Trophoblast cell (in vitro differentiated cells and primary cell): ENCODE measurements at places on chromosomes 1 and 21.
A peak's percentile ranks its signal among the peaks of the same experiment; 100 is the strongest.

GRCh38 chr1:33727310-33727709, 136.6 kb upstream of the HMGB4 start:
- no peak for DNase-seq

DNA sequence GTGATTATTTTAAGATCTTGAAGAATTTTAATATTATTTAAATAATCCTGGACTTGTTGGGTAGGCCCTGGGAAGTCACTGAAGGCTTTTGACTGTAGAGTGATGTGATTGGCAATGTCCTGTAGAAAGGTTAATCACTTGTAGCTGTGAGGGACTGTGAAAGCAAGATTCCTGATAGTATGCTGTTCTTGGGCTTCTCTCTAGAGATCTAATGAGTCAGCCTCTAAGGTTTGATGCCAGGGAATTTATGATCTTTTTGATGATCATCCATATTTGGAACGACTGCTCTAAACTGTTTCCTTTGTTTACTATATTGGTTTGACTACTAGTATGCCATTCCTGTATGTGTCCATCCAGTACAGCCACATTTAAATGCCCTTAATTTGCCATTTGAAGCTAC, 56.5 kb downstream of the CAMSAP2 start:
- DNase-seq = no peak

GRCh38 chr21:31872452-31873274, at the start of gene HUNK:
TSS of gene HUNK (plus strand) at chr21:31873020. CDS start at chr21:31873675, 655 bp downstream.
- peak; percentile 75 for DNase-seq

DNA sequence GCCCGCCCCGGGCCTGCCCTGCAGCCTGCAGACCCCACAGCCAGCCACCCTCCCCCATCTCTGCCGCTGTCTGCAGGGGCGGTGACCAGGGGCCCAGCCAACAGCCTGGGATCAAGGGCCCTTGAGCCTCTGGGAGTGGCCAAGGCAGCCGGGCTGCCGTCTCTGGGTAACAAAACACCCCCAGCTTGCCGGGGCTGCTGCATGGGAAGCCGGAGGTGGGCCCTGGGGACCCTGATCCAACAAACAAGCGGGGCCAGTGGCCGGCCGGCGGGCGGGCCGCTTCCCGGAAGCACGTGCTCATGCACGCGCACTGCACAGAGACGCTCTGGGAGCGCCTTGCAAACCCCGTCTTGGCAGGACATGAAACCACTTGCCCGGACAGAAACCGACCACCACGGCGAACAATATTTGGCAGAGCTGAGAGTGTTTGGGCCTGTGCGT, 13.2 kb downstream of the MEGF6 start:
- DNase-seq = no peak

DNA sequence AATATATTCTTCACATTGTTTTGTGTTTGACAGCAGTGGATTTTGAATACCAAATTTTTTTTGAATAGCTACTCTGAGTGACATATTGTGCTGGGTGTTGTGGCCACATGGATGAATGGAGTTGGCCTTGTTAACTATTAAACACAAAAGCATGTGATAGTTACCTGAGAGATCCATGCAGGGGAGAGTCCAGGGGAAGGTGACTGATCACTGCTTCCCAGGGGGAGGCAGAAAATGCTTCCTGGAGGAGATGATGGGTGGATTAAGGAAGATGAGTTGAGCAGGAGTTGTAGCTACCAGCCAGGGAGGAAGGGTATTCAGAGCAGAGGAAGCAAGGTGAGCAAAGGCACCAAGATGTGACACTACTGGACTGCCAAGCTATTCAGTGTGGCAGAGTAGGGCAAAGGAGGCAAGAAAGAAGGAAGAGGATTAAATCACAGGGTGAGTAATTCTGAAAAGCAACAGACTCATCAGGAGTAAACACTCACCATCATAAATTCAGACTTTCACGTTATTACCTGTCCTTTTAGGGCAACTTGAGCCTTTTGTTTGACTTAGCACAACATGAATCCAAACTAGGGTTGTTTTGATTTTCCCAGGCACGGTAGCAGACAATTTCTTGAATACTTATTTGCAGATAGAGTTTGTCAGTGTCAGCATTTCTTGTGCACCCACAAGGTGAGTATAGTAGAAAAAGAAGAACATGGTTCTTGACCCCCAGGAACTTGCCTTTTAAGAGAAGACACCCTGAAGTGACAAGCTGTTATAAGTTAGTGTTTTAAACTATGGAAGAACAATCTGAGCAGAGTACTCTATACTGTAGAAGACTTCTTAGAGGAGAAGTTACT, 4.2 kb downstream of the CD46 start:
- DNase-seq = no peak
